Lower leg skin (tissue), 4 donors: ENCODE measurements at places on chromosomes 2 and 18. TPM values are rescaled to one million over a fixed set of nuclear protein-coding genes. Genes with fewer than 3 reads are reported as not detected.
A peak's percentile ranks its signal among the peaks of the same experiment; 100 is the strongest.

- no peak for DNase-seq
These were observed 9.9 kb upstream of the ABHD3 start for GRCh38 chr18:21714474-21714873.

DNA sequence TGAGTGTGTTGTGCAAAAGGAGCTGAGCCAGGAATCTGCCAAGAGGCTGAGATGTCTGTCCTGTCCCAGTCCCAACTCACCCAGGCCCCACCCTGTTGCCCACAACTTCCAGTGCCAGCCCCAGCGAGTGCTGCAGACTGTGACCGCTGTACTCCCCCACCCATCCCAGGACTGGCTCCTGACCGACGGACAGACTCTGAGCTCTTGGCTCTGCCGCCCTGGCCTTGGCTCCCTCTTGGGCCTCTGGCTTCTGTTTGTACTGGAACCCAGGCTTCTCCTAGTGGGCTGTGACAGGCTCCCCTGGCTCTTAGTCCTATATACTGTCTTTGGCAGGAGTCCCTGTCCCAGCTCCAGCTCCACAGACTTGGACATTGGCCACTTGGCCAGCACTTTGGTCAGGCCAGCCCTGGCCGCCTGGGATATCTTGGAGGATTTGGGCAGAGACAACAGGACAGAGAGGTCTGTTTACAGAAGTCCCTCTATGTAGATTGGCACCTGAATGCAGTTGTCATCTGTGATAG, 41.1 kb downstream of the ACOXL start:
- peak; percentile 85 for DNase-seq

GRCh38 chr18:53874103-53874502, 350.4 kb downstream of the MBD2 start:
- no peak for DNase-seq

DNA sequence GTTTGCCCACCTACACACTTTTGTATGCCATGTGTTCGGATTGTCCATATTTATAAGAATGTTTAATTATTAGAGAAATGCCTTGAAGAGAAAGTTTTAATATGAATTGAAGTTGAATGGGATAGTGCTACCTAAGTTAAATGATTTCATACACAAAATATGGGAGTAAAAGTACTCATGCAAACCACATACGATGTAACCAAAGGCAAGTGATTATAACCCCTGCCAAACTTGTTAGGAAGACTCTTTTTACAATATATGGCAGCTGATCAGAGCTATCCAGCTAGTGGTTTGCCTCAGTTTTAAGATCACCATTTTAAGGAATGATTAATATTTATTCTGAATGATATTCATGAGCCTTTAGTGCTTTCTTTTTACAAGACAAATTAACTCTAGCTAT, 106.7 kb downstream of the MYO1B start:
- no peak for DNase-seq

DNA sequence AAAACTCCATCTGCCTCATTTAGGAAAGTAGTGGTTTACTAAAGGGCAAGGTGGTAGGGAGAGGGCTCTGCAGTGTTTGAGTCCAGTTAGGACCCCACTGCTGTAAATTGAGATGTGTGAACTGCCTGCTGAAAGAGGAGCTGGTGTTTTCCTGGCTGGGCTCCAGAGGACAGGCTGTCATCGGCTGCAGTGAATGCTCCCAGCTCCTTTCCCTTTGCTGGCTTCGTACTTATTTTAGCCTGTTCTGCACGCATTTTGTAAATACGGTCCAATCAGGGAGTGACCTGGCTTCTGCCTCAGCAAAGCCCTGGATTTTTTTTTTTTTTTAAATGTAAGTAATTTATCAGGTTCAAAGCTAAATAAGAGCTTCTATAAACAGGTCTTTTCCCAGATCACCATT, 37.5 kb downstream of the SLC4A3 start:
- DNase-seq, result peak; percentile 75

GRCh38 chr18:28005164-28005563, 171.8 kb downstream of the CDH2 start:
- DNase-seq, result no peak

DNA sequence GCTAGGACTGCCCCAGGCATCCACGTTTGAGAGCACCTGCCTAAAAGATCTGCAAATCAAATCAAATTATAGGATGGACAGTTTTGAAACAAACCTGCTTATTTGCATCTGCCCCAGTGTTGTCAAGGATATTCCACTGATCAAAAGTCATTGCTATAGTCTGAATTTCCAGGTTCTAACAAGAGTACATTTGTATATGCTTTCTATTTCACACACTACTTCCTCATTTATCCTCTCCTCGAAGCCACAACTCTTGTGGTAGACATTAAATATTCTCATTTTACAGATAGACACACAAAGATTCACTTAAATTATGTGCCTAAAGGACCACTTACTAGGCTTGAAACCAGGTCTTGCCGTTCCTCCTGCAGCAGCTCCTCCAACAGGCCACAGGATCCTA, 11.9 kb upstream of the TET3 start:
- no peak for DNase-seq

GRCh38 chr2:153476816-153477635, 1.5 kb downstream of the RPRM start:
- no peak for DNase-seq

Gene SP5
- 1.9 TPM for total RNA-seq

Gene MYO3B
- total RNA-seq, result 0.17 TPM

Gene L3MBTL4
- total RNA-seq, result 11.3 TPM

Gene RNF152
- total RNA-seq, result 112 TPM
